Activated T-cell treated with anti-CD3 and anti-CD28 coated beads, Interleukin-2, amount 50 U/mL, for 48 hours (primary cell): ENCODE measurements at places on chromosomes 4 and X.

- DNase-seq = no peak
Measured at GRCh38 chr4:119080721-119081541, 54.7 kb upstream of the MYOZ2 start.

DNA sequence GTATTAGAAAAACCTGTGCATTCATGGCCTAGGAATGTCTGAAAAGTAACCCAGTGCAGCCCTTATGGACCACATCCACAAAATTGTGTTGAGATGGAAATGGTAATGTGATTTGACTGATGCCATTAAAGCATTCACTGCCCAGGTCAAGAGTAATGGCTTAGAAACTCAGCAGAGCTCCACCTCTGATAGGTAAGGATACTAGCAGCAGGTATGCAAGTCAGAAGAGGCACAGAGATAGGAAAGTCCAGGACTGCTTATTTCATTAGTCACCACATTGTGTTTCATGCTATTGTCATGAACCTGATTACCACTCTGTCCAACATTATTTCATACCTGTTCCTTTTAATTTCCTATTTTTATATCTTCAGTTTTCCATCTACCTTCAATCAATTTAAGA is 2042.2 kb downstream of the ARAP2 start:
- no peak for DNase-seq

GRCh38 chrX:113728937-113729336 is 854.9 kb upstream of the HTR2C start:
- DNase-seq = no peak

DNA sequence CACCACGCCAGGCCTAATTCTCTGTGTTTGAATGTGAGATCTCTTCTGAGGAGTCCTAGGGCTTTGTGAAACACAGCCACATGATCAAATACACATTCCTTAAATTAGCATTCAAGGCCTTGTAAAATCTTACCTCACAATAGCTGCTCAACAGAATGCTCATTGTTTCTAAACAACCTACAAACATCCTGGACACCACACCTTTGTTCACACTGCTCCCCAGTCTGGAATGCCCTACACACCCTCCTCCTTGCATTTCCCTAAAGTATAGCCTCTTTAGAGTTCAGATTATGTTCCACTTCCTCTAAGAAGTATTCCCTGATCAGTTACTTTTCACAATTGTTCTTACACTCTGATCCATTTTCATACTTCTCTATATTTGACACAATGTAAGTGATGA is 110.6 kb downstream of the AGTR2 start:
- DNase-seq = no peak

DNA sequence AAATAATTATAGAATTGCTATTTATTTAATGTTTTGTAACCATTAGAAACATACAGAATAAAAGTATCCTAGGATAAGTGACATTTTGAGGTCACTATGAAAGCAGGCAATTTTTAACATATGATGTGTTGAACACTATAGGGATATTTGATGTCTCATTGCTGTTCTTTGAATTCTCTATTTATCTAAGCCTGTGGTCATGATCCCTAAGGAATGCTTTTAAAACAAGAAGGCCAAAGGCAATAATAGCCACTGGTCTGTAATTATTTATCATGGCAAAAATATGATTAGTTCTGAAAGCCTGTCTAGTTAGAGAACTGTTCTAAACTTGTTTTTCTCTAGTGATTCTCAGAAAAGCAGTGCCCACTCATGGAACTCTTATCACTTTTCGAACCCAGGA is 186.6 kb downstream of the RPA4 start:
- DNase-seq = no peak

DNA sequence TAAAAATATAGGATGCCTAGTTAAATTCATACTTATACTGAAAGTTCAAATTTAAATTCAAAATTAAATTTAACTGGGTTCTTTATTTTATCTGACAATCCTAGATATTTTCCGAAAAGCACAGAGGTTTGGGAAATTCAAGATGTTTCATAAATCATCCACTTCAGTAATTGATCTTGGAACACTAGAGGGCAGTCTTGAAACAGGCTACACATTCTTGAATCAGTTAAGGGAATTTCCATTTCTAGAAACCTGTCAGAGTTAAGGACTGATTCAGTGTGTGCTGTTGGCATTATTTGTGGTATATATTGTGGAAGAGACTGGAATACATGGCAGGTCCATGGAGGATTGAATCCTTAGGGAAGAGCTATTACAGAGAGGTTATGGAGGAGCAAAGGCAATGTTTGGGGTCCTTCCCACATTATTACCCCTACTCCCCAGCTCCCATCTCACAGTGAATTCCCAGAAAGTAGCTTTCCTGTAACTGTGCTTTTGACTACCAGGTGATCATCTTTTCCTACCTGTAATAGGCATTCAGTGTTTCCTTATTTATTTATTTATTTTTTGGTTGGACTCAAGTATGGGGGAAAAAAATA is 92.9 kb downstream of the EGF start:
- DNase-seq = no peak

DNA sequence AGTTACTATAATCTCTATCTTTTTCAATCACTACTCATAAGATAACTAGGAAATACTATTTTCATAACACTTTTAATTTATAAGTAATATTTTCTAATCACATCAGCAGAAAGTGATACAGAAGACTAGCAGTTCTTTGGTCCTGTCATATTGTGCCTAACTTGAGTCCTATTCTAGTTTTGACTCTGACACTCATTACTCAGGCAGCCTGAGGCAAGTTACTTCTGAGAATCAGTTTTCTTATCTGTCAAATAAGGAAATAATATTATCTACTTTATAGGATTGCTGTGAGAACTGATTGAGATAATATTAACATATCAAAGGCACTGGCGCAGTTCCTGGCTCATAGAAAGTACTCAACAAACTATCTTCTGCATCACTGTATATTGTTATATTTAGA is 17.8 kb downstream of the PITX2 start:
- no peak for DNase-seq

DNA sequence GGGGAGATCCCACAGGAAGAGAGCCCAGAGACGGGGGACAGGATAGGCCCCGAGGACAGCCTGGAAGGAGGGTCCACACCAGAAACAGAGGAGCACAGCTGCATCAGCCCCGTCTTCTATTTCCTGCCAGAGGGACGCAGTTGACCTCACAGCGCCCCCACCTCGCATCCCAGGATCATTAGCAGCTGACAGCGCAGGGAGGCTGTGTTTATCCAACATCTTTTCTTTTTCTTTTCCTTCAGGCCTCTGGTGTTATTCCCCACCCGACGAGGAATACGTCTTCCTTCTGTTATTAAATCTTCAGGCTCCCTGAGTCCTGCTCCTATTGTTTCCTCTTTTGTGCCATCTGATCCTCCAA is 75.4 kb downstream of the DCHS2 start:
- no peak for DNase-seq

GRCh38 chrX:114619874-114620273 is 36.0 kb downstream of the HTR2C start:
- no peak for DNase-seq

GRCh38 chr4:2291705-2292645 is 30.1 kb upstream of the MXD4 start:
- DNase-seq = no peak

DNA sequence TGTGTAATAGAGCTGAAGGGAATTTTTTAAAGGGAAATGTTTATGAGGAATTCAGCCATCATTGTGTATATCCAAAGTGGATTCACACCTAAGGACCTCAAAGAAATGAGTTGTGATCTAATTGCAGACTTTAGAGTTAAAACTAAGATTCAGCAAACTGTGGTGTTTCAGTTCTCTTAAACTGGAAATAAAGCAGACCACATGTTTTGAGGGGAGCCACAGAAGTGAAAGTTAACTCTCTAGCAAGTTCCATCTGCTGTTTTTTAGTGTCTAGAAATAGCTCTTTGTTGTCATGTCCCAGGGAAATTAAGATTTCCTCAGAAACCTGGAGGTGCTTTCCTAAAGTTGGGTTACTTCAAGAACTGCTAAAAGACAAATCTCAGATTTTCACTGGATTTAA is 97.3 kb upstream of the DDX3X start:
- DNase-seq = no peak

GRCh38 chr4:79913581-79913980 is 159.4 kb downstream of the ANTXR2 start:
- DNase-seq = no peak

- DNase-seq = no peak
Measured at GRCh38 chr4:168279556-168279955, 39.0 kb downstream of the DDX60 start.

GRCh38 chr4:145907812-145908211 is 30.8 kb downstream of the ZNF827 start:
- no peak for DNase-seq

DNA sequence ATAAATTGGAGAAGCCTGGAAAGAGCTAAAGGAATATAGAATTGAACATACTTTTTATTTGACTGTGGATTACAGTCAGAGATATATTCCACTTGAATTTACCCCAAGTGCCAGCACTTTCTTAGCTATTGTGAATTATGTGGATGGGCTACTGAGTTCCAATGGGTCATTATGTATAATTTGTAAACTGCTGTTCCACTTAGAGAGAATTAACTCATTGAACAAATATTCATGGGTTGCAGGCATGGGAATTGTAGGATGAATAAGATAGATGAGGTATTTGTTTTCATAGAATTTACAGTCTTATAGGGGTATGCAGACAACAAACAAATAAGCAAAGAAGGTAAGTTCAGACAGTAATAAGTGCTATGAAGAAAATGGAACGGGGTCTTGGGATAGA is 195.7 kb downstream of the SHROOM3 start:
- no peak for DNase-seq

DNA sequence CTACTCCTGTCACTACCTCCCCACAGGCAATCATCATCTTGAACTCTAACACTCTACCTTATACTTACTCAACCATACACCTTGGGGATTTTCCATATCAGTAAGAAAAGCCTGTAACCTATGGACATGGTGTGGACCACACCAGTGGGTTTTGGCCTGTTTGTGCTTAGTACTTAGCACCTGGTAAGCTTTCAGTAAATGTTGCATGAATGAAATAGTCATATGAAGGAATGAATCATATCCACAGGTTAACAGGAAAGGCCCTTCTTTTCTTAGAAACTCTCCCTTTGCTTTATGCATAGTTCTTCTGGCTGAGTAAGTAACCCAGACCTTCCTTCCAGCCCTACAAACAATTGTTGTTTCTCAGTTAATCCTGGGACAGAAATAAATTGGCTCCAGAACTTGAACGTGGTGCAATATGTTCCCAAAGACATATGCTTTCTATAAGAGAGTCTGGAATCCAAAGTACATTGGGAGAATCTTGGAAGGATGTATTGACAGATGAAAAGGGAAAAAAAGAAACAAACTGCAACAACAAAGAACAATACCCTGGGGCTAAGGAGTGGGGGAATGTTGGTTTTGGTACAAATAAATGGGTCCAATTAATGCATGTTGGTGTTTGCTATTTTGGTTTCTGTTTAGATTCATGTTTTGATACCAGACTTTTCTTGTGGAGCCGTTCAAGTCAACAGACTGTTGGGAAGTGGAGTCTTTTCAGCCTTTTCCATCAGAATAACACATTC is 27.8 kb downstream of the RASL11B start:
- no peak for DNase-seq

DNA sequence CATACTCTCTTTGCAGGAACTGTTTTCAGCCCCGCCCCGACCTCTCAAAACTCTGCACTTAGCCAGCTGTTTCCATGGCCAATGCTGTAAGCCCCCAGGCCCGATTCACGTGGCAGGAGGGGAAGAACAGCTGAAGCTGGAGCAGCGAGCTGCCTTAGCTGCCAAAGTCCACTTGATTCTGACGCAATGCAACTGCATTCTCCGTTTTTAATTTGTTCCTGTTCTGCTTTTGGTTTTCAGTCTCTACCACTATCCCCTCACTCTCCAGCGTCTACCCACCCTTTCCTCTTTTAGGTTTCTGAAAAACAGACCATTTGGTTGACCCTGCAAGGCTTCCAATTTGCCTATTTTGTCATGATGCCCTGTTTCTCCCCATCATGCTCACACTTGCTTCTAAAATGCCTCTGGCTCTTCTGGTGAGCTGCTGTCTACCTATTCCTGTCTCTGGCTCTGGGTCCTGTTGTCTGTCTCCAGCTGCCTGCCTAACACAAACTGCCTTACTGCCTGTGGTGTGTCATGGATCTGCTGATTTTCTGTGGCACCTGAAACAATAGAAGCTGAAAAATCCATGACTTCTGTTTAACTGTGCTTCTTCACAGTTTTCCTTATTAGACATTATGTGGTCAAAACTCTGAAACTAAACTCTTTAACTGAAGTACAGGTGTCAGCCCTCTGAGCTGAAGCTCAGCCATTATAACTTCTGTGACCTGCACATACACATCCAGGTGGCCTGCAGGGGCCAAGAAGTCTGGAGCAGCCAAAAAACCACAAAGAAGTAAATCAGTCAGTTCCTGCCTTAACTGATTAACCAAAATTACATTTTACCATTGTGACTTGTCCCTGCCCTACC is 160.5 kb upstream of the AGTR2 start:
- DNase-seq = no peak

DNA sequence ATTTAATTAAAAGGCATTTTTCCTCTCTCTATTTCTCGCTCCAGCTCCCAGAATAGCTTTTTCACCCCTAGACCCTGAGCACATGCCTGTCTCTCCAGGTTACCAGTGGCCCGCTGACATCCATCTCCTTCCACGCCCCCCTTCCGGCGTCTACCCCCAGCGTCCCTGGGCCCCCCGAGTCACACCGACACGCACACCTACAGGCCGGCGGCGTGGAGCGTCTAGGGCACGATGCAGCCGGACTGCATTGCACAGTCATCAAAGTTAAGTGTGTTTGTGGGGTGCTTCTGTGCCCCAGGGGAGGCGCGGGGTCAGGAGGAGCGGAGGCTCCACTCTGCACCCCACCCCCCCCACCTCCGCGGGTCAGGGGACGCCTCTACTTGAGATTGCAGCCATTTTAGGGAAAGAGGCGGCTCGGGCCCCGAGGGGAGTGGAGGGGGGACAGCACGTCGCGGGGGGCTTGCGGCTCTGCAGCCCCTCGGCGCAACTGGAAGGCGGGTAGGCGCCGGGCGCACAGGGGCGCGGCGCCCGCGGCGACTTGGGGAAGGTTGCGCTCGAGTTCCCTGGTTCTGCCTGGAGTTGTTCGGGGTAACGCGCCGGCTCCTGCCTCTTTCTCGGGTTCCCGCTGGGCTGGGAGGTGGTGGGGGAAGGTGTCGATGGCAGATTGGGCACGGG is 112.7 kb downstream of the DHX15 start:
- peak; percentile 36 for DNase-seq

- DNase-seq = no peak
Measured at GRCh38 chr4:120857312-120857711, 65.2 kb downstream of the PRDM5 start.

GRCh38 chr4:113978561-113979147 is 793 bp downstream of the ARSJ start:
- no peak for DNase-seq

DNA sequence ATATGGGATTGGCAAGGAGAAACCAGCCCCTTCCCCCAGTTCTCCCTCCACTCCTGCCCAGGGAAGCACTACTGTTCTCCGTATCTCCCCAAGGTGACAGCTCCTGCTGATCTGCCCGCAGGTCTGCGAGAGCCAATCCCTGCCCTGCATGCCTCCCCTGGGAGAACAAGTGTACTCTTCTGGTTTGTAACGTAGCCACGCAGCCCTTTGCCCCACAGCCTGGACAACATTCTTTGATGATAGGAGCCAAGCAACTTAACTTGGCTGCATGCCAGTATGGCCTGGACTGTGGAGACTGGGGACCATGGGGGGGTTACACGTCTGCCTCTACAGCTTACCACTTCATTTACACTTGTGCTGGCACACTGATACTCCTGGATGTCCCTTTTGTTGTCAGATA is 2.0 kb downstream of the STBD1 start:
- no peak for DNase-seq
